ENCODE measurements at places on chromosomes 16 and 17.

DNA sequence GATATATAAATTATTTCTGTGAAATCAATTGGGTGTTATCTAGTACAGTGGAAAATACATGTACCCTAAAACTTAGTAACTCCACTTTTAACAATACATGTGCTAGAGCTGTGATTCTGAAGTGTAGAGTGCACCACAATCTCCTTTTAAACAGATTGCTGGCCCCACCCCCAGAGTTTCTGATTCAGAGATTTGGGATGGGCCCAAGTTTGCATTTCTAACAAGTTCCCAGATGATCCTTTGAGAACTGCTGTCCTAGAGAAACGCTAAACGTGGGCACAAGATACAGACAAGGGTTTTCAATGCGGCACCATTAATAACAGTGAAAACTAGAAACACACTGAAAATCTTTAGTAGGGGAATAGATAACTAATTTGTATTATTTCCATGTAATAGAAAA is 49.2 kb downstream of the NXPH3 start:
- DNase-seq: no peak

GRCh38 chr17:31511195-31511578 is 119.7 kb downstream of the RAB11FIP4 start:
- DNase-seq: no peak

DNA sequence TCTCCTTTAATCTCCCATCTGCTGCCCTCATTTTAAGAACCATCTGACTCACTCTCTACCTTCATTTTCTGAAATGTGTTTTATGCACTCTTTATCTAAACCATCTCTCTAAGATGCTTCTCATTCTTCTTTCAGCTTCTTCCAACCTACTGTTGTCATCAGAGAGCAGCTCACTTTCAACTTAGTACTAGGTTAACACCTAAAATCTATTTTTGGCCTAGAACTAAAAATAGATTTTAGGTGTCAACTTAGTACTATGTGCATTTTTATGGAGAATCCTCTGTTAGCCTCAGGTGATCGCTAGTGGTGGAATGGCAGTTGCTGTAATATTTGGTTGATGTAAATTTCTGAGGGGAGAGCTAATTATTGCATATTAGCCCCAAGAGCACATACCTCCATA is 277.1 kb downstream of the KCNJ2 start:
- DNase-seq: no peak

DNA sequence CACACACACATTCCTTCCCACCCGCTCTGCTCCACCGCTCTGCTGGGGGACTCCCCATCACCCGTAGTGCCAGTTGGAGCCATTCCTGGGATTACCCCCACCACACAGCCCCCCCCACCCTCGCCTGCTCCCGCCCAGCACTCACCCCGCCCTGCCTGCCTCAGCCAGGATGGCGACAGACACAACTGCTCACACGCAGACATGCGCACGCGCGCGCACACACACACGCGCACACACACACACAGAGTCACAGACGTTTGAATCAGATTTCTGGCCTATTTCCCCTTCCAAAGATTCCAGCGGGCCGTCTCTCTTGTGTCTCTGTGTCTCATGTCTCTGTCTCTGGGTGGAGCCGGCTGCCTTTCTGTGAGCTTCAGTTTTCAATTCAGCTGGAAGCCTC is 4.4 kb downstream of the CACNA1G start:
- DNase-seq: no peak

DNA sequence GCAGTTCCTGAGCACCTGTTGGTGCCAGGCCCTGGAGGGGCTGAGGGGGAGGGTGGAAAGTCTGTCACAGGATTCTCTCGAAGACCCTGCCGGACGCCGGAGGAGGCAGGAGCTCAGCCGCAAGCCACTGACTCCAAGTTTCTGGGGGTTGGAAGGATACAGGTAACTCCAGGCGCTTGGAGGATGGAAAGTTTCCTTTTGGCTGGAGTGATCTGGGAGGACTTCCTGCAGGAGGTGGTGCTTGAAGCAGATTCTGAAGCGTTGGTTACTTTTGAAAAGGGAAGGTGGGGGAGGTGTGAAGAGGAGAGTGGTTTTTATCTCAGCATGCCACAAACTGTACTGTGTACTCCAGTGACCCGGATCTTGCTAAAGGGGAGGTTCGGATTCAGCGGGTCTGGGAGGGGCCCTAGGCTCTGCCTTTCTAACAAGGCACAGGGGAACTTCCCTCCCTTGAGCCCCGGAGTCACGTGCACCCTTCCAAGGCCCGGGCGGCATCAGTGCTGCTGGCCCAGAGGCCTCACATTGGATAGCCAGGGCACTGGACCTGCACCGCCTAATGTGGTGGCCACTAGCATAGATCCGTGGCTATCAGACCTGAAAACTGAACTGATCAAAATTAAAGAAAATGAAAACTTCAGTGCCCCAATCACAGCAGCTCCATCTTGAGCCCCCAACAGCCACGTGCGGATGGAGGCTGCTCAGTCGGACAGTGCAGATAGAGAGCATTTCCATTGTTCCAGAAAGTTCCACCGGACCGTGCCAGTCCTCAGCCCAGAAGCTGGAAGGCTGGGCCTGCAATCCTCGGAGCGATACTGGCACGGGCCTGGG is 42.2 kb upstream of the GSE1 start:
- no peak for DNase-seq

DNA sequence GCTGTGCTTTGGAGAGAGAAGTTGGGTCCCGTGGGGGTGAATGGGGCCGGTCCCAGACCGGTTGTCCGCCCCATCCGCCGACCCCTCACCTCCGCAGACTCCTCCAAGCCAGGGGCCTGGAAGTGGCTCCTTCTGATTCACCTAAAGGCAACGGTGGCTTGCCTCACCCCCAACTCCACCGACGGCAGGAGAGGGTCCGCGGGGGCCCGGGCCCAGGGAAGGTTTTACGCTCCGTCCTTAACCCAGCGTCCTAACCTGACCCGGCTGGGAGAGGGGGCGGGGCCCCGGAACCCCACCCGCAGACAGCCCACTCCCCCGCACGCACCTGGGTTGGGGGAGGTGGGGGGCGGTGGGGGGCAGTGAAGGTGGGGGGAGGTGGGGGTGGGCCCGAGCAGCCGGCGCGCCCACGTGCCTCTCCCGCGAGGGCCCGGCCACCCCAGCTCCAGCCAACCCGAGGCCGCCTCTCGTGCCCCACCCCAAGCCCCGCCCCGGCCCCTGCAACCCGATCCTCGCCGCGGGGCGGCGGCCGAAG is 12.7 kb upstream of the CD300A start:
- DNase-seq: no peak

DNA sequence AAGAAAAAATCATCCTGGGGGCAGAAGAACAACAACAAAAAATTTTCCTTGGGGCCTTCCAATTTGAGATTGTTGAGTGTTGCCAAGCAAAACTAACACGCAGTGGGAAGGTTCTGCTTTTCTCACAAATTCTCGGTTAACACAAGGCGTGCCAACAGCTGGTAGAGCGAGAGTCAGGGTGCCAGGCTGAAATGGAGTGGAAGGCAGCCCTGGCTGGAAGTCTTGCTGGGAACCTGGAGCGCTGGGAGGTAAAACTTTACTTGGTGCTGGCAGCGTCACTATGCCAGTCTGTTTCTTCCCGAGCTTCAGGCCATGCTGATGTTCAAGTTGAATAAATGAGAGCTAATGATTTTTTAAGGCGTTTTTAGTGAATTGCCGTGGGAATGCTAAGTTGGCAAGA is 189.4 kb downstream of the WWOX start:
- no peak for DNase-seq

- DNase-seq: peak; percentile 35
Observed at GRCh38 chr16:83954577-83955016, 1.6 kb downstream of the OSGIN1 start.

DNA sequence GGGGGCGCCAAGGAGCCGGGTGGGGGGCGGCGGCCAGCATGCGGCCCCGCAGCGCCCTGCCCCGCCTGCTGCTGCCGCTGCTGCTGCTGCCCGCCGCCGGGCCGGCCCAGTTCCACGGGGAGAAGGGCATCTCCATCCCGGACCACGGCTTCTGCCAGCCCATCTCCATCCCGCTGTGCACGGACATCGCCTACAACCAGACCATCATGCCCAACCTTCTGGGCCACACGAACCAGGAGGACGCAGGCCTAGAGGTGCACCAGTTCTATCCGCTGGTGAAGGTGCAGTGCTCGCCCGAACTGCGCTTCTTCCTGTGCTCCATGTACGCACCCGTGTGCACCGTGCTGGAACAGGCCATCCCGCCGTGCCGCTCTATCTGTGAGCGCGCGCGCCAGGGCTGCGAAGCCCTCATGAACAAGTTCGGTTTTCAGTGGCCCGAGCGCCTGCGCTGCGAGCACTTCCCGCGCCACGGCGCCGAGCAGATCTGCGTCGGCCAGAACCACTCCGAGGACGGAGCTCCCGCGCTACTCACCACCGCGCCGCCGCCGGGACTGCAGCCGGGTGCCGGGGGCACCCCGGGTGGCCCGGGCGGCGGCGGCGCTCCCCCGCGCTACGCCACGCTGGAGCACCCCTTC is 484 bp downstream of the FZD2 start:
- no peak for DNase-seq

DNA sequence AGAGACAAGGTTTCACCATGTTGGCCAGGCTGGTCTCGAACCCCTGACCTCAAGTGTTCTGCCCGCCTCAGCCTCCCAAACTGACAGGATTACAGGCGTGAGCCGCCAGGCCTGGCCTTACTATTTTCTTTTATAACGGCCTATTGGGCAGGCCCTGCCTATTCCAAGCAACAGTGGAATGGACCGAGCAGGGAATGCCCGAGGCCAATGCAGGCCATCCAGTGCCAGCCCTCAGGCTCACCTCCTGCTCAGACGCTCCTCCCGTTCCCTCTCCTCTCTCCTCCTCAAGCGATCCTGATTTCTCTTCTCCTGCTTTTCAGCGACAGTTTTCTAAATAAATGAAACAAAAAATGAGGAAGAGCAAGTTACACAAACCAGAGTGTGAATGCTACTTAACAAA is 12.4 kb downstream of the HBQ1 start:
- no peak for DNase-seq

DNA sequence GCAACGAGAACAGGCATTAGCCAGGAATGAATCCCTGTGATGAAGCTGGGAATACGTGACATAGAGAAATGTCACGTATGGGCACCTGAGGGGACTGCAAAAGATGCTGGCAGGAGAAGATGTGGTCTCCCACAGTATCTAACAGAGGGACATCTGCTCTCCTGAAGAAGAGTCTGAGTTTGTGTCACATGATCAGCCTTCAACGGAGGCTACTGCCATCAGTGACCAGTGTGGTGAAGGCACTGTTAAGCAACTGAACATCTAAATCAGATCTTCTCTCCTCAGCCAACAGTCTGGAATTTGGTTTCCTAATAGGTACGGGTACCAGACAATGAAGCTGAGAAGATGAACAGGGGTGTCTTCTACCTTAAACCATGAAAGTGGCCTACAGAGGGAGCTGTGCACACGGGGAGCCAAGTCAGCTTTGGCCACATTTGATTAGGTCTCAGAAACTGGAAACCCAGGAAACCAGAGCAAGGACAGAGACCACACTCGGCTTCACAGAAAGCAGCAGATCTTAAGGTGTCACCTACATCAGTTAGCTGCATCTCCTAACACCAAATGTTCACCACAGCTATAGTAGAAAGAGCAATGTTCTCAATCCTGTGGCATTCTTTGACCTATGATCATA is 41.8 kb downstream of the BRD7 start:
- DNase-seq: peak; percentile 25

GRCh38 chr16:22659933-22660332 is 149.2 kb downstream of the NPIPB5 start:
- no peak for DNase-seq

GRCh38 chr17:28712032-28712704 is 480 bp upstream of the PROCA1 start:
- no peak for DNase-seq

GRCh38 chr17:57806167-57806830 is 43.5 kb downstream of the MRPS23 start:
- no peak for DNase-seq

DNA sequence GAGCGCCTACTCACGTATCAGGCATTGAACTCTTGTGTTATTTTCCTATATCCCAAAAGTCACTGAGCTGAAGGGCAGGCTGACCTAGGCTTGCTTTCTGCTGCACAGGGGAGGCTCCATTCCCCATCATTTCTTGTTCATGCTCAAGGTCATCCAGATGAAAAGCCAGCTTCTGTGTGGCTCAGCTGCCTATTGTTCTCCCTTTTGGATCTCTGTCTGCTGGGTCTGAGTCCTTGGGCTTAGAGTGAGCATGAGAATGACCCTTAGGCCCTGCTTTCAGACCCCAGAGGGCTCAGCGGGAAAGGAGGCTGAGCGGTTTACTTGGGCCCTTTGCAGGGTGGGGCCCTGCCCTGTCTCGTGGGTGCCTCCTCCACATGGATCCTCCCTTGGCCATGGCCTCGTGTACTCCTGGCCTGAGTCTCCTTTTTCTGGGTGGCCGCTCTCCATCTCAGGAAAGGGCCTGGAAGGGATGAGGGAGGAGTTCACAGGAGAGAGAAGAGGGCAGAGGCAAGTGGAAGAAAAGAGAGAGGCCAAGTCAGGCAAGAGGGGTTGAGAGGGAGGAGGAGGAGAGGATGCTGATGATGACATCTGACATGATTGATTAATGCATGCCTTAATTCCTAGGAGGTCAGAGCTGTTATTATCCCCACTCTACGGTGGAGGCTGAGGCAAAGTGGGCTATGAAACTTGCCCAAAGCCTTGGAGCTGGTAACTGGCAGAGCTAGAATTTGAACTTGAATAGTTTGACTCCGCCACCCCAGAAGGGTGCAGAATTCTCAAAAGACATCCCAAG is 19.8 kb upstream of the MAP3K14 start:
- DNase-seq: no peak

DNA sequence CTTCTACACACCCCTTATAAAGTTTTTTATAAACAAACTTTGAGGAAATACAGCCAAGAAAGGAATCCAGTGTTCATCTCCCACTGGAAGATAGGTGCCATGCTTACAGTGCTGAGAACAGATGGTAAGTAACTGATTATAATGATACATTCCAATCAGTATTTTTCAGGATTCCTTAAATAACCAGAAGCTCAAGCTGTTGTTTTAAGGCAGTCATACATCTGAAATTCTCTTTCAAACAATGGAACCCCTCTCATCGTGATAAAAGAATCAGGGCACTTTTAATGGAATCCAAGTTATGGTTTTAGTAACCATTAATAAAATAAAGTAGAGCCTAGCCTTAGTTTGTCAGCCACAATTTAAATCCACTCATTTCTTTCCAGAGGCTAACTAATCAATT is 56.1 kb upstream of the STAC2 start:
- DNase-seq: no peak

GRCh38 chr16:78184238-78185183 is 85.1 kb downstream of the WWOX start:
- DNase-seq: no peak
